Cerebellar nuclear complex (tissue), 1 donor: ENCODE measurements at places on chromosomes 2 and 18.

DNA sequence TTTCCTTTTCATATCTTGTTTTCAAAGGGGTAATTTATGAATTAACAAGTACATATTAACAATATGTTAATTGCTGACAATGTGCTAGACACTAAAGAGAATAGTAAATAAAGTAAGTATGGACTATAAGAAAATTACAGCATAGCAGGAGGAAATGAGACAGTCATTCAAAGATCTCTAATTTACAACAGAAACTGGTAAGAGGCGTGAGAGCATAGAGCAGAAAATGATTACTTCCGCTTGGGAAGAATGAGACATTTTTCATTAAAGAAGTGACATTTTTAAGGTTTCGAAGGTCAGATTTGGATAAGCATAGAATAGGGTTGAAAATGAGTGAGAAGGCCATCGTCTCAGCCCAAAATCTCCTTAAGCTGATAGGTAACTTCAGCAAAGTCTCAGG, 184.4 kb upstream of the SESTD1 start:
- no peak for DNase-seq

- DNase-seq = no peak
Measured at GRCh38 chr2:5839550-5839949, 147.4 kb downstream of the SOX11 start.

DNA sequence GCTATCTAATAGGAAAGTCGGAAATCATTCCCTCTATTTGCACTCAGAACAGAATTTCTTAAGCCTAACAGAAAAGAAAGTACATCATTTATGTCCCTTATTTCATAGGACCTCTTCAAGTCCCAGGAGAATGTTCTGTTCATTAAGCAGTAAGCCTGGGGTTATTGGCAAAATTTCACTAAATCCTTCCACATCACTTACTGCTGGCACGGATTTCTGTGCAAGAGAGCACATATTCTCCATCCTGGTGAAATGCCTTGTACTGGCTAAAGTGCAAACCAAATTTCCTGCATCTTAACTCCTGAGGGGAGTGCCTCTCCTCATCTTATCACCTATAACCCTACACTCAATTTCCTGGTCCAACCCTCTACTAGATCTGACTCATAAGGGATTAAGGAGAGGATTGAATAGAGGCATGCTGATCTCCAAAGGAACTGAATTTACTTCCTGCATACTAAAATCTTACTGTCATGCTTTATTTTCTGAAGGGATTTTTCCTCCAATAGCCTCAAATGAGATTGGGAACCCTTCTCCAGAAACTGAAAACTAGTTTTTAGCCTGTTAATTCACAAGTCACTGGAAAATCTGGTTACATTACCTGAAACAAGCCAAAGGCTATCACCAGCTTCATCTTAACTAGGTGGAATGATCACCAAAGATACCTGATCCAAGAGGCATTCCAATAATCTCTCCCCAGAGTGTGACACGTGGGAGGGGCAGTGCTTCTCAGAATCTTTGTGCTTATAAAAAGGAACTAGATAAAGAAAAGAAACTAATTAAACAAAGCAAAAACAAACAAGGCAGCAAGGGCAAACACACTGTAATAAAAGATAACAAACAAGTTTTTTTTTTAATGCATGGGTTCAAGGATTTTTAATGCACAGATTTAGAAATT, 311.1 kb downstream of the NR4A2 start:
- DNase-seq = no peak

DNA sequence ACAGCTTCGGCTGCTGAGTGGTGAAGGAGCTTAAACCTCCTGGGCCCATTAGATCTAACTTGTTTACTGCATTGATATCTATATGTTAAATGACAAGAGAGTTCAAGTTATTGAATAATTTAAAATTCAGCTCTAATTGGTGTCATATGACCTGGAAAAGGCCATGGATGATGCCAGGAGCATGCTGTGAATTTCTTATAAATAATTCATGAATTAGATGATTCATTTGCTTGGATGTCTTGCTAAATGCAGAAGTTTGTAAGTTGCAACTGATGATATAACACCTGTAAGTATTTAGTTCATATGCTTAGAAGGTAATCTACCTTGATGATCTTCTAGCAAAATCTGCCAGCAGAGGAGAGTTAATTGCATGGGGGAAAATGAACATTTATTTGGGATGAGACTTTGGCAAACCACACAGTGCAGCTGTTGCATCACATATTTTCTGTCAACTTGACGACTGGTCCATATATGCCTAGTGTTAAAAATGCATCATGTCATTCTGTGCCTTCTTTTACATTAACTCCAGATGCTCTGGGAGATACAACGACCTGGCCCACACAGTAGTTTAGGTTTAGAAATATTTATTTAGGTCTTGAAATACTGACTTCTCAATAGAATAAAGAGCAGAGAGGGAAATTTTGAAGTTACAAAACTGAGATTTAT, 226.3 kb downstream of the KIAA1328 start:
- DNase-seq = no peak

DNA sequence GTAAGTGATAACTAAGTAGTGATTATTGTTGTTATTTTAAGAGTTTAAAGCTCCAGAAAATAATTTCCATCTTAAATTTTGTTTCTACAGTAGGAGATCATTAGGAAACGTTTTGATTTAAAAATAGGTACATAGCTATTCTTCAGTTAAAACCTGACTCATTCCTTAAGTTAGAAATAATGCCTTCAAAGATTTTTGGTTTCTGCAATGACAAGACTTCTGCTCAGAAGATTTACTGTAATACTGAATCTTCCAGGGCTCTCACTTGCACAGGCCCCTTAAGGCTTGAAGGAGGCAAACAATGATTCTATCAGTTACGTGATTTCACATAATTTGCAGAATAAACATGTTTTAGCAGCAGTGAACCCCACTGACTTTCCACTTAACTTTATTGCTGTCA, 333.7 kb downstream of the RAD51AP2 start:
- DNase-seq = no peak

DNA sequence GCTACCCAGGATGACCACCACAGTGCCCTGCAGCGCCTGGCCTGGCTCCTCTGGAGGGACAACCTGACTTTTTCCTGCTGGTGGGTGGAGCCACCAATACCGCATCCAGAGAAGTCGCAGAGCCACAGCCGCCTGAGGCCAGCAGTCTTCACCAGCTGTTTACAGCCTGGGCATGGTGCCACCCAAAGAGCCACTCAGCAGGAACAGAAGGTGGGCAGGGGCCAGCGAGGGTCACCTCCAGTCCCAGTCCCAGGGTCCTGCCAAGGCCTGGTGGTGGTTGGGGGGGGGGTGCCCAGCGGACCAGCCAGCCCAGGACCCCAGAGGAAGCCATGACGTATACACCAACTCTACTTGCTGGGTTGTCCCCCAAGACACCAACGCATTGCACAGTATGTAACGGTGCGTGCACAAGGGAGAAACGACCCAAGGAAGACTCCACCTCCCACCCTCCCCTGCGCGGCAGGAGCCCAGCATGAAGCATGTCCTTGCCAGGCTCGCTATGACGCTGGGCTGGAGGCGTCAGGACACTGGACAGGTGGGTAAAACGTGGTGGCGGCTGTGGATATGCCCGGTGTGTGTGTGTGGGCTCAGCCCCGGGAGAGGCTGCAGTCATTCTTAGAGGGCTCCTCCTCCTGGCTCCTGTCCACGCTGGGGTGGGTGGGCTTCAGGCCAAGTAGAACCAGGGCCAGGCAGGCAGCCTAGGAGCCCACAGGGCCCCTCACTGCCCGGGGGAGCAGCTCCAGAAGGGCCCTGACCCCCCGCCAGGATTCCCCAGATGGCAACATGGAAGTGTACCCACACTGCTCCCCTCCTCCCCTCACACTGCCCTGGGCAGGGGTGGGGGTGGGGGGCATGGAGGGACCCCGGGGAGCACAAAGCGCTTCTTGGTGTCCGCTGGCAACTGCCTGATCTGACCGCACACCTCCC, 49.3 kb downstream of the HS6ST1 start:
- DNase-seq = no peak

- no peak for DNase-seq
Measured at GRCh38 chr2:120785228-120785966, 49.7 kb downstream of the GLI2 start.

- no peak for DNase-seq
Measured at GRCh38 chr2:37523814-37524362, 147.6 kb downstream of the CDC42EP3 start.

DNA sequence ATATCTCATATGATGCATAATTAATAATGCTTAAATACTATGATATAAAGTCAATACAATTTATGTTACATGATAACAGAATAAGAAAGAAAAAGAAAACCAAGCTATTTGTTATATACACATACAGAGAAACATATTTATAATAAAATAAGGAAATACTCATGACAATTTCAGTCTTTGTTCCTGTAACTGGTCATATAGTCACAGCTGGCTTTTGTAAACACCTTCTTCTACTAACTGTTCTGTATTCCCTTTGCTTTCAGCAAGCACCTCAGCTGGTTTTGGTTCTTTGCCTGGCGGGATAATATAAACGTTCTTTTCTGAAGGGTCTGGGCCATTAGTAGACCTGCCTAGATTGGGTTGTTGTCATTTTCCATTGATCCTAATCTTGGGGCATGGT, 158.5 kb downstream of the COPS8 start:
- DNase-seq = no peak

DNA sequence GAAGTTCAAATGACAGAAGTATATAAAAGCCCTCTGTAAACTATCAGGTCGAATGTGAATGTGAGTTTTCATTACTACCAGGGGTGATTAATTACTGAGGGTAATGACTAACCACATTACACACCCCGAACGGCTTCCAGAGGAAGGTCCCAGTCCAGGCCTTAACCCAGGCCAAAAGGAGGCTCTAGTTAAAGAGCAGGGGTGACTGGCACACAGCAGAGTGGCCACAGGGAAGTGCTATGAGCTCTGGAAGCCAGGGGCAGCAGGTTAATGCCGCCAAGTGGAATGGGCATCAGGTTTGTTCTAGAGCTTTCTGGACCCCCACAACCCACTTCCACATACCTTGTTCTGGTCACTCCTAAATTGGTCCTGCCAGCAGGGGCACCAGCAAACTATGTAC, 87.7 kb downstream of the BCL11A start:
- no peak for DNase-seq

DNA sequence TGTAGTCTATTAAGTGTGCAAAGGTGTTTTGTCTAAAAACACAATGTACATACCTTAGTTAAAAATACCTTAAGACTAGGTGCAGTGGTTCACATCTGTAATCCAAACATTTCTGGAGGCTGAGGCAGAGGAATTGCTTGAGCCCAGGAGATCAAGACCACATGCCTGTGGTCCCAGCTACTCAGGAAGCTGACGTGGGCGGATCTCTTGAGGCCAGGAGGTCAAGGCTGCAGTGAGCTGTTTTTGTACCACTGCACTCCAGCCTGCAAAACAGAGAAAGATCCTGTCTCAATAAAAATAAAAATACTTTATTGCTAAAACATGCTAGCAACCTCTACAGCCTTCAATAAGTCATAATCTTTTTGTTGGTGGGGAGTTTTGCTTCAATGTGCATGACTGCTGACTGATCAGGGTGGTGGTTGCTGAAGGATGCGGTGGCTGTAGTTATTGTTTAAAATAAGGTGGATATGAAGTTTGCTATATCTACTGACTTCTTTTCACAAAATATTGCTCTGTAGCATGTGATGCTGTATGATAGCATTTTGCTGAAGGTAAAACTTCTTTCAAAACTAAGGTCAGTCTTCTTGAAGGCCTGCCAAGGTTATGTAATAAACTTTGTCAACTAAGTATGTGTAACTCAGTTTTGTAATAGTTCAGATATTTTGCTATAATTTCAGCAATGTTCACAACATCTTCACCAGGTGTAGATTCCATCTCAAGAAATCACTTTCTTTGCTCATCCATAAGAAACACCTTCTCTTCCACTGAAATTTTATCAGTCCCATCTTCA, 1238.0 kb upstream of the NRXN1 start:
- DNase-seq = no peak

DNA sequence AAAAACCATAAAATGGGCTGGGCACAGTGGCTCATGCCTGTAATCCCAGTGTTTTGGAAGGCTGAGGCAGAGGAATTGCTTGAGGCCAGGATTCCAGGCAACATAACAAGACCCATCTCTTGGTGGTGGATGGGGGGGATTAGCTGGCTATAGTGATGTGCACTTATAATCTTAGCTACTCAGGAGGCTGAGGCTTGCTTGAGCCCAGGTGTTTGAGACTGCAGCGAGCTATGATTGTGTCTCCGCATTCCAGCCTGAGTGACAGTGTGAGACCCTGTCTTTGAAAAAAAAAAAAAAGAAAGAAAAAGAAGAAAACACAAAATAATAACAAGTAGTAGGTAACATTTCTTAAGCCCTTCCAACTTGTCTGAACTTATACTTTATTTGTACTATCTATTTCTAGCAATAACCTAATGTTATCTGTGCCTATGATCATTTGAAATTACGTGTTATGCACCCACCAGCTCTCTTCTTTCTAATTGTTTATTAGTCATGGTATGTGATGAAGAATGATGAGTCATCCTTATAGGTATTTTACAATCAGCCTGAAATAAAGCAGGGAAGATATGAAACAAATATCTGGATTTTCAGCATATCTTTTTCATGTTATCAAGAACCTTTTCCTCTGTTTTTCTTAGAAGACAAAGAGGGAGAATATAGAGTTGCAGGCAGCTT, 129.3 kb upstream of the UNC80 start:
- no peak for DNase-seq

DNA sequence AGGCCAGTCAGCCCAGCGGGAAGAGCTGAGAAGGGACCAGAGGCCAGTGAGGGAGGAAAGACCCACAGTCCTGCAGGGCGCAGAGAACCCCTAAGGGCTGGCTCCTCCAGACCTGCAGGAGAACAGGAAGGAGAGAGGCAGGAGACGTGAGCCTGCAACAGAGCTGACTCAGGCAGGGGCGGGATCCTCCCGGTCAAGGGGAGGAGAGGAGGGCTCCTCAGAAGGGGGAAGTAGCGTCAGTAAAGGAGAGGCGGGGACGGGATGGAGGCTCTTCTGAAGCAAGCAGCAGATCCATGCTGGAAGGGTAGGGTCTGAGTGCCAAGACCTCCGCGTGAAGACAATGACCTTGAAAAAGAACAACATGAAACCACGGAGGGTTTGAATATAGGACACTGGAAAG, 50.8 kb downstream of the TRABD2A start:
- no peak for DNase-seq

GRCh38 chr2:9222239-9222892, 15.8 kb downstream of the ASAP2 start:
- peak; percentile 65 for DNase-seq

DNA sequence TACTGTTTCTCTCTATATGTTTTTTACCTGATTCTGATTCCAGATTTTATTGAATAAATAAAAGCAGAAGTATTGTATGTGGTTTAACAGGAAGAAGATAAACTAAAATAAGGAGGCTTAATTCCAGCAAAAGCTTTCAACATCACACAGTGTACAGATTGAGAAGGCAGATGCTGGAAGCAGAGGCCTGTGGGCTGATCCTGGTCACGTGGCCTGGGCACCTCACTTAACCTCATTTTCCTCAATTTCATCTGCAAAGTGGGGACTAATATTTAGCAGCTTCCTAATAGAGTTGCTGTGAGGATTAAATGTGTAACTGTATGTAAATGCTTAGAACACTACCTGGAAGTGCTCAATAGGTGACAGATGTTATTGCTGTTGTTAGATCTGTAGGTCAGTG, 58.0 kb downstream of the CDCA7 start:
- no peak for DNase-seq

GRCh38 chr18:23977719-23978483, 36.7 kb upstream of the TTC39C start:
- DNase-seq = no peak

- DNase-seq = no peak
Measured at GRCh38 chr2:41446266-41446665, 601.6 kb upstream of the PKDCC start.

- DNase-seq = no peak
Measured at GRCh38 chr18:77320971-77321559, 71.4 kb downstream of the GALR1 start.

- no peak for DNase-seq
Measured at GRCh38 chr18:50199921-50200320, 5.0 kb upstream of the MYO5B start.

GRCh38 chr2:64863097-64863820, 125.9 kb upstream of the SLC1A4 start:
- no peak for DNase-seq
